ENCODE measurements at places on chromosomes 11 and 22.

- DNase-seq: no peak
These were observed 91.6 kb upstream of the OR9Q1 start for GRCh38 chr11:57932105-57932504.

DNA sequence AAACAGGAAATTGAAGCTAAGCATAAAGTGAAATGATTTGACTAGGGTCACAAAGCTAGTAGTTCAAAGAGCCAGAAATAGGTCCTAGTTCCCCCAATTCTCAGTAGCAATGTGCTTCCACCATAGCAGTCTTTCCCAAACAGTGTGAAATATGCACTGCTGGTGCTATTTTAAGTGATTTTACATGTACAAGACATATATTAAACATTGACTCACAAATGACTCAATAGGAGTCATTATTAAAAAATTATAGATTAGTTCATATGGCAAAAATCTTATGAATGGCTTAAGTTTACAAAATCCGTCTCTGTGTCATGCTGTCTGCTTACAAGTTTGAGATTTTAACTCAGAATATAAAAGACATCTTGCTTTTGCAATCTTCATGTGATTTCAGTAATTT lies 21.4 kb downstream of the KIF18A start:
- no peak for DNase-seq

GRCh38 chr11:60193687-60194433 lies 11.0 kb upstream of the MS4A6A start:
- peak; percentile 64 for DNase-seq

DNA sequence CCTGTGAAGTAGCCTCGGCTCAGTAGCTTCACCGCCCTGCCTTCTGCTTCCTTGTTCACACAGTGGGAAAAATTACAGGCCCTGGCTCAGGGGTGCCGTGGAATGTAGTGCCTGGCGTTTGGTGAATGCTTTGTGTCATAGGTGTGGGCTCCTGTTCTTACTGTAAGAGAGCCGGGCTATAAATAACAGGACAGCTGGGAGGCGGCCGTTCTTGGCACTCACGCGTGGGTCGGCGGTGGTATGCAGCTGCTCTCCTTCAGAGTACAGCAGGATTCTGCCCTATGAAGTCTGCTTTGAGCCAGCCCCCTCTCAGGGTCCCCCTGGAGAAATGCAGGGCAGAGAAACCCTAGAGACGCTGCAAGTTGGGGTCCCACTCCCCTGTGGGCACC lies 84.2 kb downstream of the CTTN start:
- DNase-seq: no peak

DNA sequence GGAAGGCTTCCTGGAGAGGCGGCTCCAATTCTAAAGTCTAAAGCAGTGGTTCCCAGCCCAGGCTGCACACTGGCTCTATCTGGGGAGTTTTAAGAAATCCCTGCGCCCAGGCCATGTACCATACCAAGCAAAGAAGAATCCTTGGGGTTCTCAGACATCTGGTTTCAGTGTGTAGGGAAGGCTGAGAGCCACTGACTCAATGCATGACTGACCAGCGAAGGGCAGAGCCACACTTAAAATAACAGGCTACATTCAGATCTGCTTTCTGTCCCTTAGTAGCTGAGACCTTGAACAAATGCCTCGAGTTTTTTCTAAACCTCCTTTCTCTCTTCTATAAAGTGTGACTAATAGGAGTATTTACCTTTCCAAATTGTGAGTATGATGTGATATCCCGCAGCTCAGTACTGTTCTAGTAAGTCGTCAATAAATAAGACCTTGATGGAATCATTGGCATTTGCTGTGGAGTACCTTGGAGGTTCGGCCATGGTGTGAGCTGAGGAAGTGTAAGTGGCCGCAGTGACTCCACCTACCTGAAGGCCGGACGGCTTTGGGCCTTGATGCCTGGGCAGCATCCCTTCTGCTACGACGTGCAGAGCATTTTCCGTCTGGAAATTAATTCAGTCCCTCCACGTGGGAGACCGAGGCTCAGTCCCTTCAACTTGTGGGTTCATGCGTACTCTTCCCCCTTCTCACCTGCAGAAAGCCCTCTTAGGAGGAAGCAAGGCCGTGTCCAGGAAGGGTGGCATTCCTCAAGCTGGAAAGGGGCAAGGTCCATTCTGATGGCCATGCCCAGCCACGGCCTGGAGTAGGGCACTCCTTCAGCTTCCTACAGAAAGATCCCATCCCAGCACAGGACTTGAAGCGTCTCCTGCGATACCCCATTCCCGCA lies 25.1 kb downstream of the GLB1L2 start:
- no peak for DNase-seq

GRCh38 chr11:12762696-12763324 lies 88.6 kb downstream of the TEAD1 start:
- no peak for DNase-seq

GRCh38 chr11:26649884-26650283 lies 72.0 kb downstream of the SLC5A12 start:
- DNase-seq: peak; percentile 80

GRCh38 chr11:7281079-7281478 lies 29.4 kb downstream of the SYT9 start:
- no peak for DNase-seq

- no peak for DNase-seq
These were observed 115.5 kb downstream of the UVRAG start for GRCh38 chr11:75930534-75930933.

DNA sequence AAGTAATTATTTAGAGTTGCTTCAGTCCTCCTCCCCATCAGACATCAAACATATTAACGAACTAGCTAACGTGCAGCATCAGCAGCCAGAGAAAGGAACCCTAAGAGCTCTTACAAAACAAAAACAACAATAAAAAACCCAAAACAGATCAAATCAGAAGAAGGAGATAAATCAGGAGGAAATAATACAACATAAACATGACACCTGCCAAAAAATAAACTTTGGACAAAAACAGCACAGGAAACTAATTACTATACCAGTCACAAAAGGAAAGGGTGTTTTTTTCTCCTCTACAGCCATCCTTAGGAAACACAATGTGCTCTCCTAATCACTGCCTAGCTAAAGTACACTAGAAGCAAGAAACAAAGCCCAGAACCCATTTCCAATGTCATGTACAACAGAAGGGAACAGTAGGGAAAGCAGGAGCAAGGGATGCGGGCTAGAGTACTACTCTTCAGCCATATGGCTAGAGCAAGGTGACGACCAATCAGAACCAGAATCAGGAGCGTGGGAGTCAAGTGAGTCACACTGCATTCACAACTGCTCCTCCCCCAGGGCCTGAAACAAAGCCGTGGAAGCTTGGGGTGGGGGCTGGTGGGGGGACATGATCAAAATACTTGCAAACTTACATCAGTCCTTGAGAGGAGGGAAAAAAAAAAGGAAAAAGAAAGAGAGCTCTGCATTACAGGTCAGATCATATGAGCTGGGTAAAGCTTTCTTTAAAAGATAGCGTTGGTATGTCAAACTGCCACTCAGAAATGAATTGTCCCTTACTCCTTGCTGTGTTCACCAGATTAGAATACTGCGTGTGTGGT lies 60.4 kb downstream of the LARGE2 start:
- no peak for DNase-seq

DNA sequence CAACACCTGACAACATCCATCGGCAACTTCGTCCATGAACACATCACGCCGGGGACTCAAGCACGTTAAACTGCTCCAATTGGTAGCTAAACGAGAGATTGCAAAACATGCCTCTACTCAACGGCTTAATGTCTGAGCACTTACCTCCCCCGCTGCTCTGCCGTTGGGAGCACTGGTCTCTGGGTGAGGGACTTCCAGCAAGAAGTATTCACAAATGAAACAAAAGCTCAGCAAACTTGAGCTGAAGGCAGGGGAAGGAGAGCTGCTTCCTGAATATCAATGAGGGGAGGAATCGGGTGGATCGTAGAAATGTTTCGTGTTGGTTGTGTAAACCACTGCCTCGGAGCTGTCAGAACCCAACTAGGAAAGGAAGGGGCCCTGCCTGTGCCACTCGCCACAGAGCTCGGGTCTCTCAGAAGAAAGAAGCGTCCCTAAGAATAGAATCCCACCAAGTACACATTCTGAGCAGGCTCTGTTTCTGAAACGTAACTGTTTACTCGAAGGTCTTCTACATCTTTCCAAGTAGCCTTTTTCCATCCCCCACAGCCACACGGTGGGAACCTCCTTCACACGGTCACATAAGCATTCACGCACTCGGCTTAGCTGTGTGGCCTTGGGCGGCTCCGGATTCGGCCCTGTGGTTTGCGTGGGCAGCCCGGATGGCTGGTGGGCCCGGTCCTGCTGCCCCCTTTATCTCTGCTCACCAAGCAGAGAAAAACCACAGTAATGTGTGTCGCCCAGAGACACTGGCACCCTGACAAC lies at the start of gene MLC1:
Gene MLC1, minus strand, starts transcription at position 216 of the 762 bp plus-strand sequence. CDS start 524 bp downstream, outside the sequence.
- peak; percentile 24 for DNase-seq

Data from pons (tissue), 1 donor.